ENCODE measurements at places on chromosomes 16 and 17.

DNA sequence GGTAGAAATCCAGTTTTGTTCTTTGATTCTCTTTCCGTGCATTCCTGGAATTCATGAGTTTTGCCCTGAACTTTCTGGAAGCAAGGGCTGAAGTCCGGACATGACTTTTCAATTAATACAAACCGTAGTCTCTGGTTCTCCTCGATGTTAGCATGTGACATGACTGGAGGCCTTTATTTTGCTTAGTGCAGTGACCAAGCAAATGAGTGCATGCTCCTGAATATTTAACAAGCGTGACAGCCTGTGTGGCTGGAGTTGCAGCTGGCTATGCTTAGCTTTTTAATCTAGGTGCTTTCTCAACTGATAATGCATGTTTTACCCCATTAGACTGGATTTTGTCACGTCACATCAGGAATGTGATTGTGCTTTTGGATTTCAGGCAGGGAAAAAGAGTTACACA is 302.1 kb downstream of the MAP2K6 start:
- DNase-seq = no peak

- DNase-seq = no peak
Observed at GRCh38 chr16:72023962-72024361, 15.4 kb downstream of the DHODH start.

GRCh38 chr16:57637424-57637823 is 9.0 kb downstream of the ADGRG1 start:
- DNase-seq = no peak

- no peak for DNase-seq
Observed at GRCh38 chr17:77893144-77894044, 65.1 kb upstream of the TNRC6C start.

GRCh38 chr17:45070809-45071208 is 9.7 kb downstream of the NMT1 start:
- DNase-seq = no peak

DNA sequence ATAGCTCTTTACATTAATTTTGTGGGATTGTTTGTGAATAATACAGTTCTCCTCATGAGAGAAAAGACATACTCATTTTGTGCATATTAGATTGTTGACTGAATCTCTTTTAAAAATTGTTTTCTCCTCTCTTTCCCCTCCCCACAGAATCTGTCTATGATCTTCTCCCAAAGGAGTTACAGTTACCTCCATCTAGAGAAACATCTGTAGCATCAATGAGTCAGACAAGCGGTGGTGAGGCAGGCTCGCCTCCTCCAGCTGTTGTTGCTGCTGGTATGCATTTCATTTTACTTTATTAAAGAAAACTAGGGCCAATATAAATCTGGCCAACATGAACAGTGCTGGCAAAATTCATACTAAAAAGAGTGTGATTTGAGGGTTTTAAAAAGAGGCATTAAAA is 60.5 kb downstream of the NFAT5 start:
- no peak for DNase-seq

DNA sequence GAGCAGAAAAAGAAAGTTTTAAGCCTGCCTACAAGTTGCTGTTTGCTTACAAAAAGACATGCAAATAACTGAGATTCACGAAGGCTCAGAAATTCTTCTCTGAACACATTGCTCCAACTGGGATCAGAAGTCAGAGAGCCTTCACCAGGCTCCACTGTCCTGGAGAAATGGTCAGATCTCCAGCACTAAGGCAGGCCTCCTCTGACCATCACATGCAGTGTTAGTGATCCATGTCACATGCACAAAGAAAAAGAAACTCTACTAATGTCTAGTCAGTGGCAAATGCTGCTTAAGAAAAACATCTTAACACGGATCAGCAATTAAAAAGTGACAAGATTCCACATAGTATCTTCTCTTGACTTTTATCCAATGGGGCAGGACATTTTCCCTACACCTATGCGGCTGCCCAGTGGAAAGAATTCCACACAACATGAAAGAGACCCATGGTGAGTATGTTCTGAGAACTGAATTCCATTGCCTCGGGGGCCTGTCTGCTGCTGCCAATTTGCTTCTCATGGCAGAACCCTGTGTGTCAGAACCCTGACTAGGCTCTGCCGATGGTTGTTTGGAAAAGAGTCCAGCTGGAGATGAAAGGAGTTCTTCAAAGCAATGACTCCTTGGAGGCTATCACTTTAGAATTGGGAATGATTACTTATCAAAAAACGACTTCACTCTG is 96.6 kb downstream of the HIC1 start:
- DNase-seq = no peak

DNA sequence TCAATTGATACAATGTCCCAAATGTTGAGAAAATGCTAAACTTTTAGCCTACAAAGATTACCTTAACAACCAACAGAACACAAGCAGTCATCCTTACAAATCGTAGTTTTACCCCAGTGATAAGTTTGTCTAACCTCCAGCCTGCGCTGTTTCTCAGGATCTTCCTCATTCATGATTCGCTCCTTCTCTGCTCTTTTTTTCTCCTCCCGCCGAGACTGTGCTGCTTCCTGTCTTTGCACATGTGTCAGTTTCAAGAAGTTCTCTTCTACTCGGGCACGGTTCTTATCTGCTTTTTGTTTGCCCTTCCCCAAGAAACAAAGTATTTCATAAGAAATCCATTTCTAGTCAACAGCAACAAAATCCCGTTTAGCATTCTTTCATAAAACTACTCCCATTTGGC is 10.2 kb upstream of the STRADA start:
- DNase-seq = no peak

- DNase-seq = no peak
Observed at GRCh38 chr16:67397812-67398545, 4.7 kb upstream of the TPPP3 start.

DNA sequence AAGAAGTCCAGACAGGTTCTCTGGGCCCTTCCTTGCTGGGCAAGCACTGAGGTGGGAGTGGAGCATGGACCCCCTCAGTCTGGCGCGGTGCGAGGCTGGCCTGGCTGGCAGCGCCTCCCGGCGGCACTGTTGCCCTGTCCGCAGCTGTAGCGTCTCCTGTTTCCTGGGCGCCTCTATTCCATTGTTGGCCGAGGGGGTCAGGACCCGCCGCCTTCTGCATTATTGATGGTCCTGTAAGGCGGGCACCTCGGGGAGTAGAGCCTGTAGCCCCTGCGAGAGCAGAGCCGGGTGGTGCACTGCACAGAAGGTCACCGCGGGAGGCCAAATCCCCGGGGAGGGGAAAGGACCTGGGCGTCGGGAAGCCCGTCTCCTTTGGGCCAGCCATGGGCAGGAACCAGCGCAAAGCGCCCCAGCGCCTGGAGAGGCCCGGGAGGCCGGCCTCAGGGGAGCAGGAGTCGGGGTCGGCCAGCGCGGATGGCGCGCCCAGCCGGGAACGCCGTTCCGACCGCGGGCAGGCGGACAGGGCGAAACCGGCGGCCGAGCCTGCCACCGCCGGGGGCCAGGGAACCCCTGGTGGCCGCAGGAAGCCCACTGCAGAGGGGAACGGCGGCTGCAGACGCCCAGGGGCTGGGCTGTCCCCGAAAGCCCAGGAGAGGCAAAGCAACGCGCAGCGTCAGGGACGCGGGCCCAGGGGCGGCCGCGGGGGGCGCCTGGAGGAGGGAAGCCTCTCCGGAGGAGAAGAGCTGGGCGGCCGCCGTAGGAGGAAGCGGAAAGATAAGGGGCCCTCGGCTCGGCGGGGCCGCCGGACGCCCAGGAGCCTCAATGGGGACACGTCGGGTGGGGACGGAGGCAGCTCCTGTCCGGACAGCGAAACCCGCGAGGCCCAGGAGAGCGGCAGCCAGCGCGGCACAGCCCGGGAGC is at the start of gene MYO15B:
Gene MYO15B, plus strand, starts transcription at position 126 of the 921 bp plus-strand sequence. Its CDS starts 258 bp downstream, at position 384.
- DNase-seq = peak; percentile 33

DNA sequence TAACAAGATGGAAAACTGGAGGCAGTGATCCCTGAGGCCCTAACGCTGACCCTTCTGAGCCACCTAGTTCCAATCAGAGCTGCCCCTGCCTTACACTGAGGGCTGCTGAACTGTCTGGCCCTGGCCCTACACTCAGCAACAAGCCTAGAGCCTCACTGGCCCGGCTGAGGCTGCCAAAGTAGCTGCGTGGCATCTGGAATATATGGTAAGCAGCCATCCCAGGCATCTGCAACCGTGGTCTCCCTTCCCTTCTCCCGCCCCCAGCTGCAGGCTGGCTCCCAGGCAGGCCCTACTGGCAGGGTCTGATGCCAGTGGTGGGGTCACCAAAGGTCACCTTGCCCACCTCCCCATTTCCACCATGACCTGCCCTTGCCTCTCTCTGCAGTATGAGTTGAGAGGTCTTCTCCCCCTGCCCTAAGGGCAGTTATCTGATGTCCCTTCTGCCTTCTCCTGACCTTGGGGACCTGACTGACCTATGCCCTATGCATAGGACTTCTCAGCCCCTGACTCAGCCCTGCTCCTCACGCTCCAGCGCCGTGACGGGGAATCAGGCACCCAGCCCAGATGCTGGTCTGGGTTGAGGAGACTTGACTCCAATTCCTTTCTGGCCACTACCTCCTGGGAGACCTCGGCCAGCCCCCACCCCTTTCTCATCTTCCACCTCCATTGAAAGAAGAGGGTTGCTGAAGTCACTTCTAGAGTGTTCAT is 45.3 kb downstream of the CPNE2 start:
- DNase-seq = no peak
